ENCODE measurements at places on chromosomes 2 and 18.

GRCh38 chr2:240997856-240998705 lies at the start of gene SNED1:
Gene SNED1, plus strand, starts transcription at chr2:240998618. Its CDS starts 220 bp downstream, at chr2:240998838.
- DNase-seq, result peak; percentile 39

GRCh38 chr2:100380681-100381080 lies 36.8 kb downstream of the CHST10 start:
- no peak for DNase-seq

DNA sequence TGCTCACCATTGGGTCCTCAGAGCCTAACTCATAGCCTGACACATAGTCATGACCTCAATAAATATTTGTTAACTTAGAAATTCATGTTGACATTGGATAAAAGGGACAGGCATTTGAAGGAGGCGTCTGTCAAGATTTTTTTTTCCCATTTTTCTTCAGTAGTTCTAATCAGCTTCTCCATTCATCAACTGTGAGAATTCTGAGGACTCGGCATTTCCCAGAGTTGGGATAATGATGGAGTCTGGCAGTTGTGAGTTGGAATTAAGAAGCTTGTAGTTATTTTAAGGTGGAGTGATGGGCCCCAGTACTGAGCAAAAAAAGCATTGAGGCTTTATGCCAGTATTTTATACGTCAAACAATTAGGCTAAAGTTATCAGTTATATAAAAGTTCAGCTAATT lies 4.6 kb downstream of the SPATS2L start:
- DNase-seq, result no peak

GRCh38 chr2:204150721-204151120 lies 214.2 kb downstream of the ICOS start:
- no peak for DNase-seq

DNA sequence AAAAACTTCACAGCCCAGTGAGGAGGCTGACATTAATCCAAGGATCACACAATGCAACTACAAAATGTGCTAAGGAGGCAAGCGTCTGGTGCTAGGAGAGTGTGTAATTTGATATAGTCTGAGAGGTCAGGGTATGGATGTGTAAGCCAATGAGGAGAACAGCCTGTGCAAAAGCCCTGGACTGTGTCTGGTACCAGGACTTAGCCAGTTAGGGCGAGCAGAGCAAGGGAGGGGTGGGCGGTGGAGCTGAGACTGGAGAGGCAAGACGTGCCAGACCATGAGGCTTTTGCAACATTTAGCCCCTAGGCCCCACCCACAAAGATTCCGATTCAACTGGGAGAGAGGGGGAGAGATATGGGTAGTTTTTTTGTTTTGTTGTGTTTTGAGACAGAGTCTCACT lies 33.5 kb upstream of the SPRED2 start:
- no peak for DNase-seq

DNA sequence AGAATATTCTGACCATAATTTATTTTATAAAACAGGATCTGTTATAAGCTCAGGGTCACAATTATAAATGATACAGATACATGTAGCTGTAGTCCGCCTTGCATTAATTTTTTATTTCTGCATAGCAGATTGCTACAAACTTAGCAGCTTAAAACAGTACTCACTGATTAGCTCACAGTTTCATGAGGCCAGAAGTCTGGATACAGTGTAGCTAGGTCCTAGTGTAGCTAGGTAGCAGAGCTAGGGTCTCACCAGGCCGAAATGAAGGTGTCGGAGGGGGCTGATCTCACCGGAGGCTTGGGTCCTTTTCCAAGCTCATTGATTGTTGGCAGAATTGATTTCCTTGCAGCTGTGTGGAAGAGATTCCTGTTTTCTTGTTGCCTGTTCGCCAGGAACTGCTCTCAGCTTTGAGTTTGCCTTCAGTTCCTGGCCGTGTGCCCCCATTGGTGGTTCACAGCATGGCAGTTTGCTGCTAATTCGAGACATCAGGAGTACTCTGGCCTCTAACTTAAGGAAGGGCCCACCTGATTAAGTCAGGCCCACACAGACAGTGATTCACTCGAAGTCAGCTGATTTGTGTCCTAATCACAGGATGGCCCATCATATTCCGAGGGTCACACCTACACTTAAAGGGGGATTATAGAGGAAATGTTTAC lies 18.4 kb downstream of the NAPG start:
- DNase-seq, result no peak

DNA sequence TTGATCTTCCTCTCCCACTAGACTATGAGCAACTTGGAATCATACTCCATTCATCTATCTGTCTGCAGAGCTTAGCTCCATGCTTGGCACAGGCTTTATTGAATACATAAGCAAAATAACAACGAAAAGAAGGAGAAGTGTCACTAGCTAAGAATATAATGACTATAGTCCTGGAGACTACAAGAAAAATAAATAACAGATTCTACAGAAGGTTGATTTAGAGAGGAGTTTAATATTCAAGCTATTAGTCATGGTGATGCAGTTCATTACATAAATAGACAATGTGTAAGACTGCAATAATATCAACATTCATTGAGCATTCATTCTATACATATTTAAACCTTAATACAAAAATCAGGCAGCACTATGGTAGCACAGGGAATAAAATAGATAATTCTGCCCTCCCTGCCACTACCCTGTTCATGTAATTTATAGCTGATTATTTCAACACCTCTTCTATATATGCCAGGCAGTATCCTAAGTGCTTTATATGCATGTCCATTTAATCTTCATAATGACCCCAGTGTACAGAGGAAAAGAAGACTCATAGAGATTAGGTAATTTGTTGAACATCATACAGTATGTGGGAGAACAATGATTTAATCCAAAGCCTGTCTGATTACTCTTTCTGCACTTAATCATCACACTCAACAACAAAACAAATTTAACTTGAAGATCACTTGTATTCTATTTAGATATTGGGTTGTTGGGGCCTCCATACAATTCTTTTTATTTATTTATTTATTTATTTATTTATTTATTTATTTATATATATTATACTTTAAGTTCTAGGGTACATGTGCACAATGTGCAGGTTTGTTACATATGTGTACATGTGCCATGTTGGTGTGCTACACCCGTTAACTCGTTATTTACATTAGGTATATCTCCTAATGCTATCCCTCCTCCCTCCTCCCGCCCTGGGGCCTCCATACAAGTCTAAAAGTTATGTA lies 165.3 kb downstream of the RNF152 start:
- DNase-seq, result no peak

DNA sequence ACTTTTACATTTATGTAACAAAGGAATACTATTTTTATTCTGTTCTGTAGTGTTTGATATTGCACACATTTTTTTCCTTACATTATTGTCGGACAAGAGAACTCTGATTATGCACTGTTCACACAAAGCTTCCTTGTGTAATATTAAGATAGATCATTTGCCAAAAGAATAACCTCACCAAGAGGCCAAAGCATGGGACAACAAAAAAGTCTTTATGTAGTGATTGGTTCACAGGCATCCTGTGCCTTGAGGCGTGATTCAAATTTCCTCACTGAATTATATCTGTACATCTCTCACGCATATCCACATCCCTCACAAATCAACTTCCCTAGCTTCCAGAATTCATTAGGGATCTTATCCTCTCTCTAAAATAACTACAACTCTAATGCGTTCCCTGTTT lies 642.7 kb downstream of the NR4A2 start:
- DNase-seq, result no peak

GRCh38 chr18:73407506-73407905 lies 539.7 kb upstream of the NETO1 start:
- DNase-seq, result no peak

GRCh38 chr2:69437751-69438154 lies 518 bp upstream of the NFU1 start:
- DNase-seq, result no peak

- no peak for DNase-seq
Measured at GRCh38 chr2:233250568-233250967, 905 bp upstream of the ATG16L1 start.

DNA sequence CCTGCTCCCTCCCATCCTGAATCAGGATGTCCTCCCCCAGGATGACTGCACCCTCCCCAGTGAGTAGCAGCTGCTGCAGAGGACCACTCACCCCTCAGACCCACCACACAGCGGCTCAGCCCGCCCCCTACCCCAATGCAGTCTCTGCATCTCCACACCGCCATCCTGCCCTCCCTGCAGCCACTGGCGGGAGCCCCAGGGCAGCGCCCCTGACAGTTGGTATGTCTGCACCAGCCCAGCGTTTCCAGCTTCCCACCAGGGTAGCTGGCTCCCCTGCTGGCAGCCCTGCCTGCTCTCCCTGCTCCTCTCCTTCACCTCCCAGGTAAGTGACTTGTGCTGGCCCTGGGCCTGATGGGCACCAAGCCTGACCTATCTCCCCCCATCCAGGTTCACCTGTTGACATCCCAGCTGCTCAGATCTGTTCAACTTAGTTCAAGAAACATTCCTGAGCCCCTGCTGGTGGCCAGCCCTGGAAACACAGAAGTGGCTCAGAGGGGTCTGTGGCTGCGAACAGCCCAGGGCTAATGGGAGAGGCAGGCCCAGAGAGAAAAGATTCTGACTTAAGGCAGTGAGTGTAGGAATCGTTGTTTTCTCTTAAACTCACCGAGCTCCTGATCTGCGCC lies 117.7 kb upstream of the RAB6C start:
- no peak for DNase-seq

- DNase-seq, result no peak
Measured at GRCh38 chr2:168948621-168949212, 47.6 kb downstream of the G6PC2 start.

DNA sequence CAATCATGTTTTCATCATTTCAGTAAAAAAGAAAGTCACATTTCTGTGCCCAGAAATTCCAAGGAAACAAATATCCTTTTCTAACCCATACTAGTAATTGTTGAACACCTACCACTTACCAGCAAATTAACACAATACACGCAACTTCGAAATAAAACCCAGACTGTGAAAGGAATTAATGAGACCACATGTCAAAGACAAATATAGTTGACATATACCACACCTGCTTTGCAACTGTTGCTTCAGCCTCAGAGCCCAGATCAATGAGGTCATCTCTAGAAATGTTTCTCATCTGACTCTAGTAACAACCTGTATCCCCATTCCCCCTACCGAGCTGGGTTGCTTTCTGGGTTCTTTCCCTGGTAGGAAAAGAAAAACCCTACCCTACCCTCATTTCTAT lies 52.6 kb downstream of the TRIP12 start:
- DNase-seq, result no peak

GRCh38 chr18:12656605-12656937 lies 1.3 kb downstream of the SPIRE1 start:
- no peak for DNase-seq

DNA sequence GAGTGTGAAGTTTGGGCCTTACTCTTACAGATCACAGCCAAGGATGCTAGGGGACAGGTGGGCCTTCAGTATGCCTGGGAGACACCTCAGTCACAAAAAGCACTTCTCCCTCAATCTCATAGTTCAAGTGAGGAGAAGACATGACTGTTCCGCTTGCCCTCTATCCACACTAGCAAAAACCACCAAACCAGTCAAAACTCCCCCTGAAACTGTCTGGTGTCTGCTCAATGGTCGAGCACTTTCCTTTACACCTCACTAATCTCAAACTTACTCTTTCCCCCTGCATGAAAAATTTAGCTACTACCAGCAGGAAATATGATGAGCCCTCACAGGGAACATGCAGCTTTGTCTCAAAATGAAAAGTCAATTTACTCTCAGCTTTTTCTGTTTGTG lies 232.2 kb downstream of the TRIB2 start:
- DNase-seq, result no peak

- DNase-seq, result no peak
Measured at GRCh38 chr2:228658998-228659397, 477.5 kb upstream of the SPHKAP start.

- no peak for DNase-seq
Measured at GRCh38 chr2:7819316-7819715, 862.5 kb upstream of the ID2 start.

DNA sequence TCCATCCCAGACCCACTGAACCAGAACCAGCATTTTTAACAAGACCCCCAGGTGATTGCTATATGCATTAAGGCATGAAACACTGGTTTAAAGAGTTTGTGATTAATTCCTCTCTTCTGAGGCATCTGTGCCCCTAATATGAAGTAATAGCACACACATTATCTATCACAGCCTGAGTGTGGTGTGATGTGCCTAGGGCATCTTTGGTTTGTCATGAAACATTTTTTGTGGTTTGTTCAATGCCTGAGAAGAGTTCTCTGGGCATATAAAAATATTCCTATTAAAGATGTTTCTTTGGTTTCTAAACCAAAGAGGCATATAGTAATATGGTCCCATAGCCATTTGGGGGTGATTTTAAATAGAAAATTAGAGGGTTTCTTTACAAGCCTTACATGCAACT lies 221.7 kb upstream of the SPOPL start:
- no peak for DNase-seq

DNA sequence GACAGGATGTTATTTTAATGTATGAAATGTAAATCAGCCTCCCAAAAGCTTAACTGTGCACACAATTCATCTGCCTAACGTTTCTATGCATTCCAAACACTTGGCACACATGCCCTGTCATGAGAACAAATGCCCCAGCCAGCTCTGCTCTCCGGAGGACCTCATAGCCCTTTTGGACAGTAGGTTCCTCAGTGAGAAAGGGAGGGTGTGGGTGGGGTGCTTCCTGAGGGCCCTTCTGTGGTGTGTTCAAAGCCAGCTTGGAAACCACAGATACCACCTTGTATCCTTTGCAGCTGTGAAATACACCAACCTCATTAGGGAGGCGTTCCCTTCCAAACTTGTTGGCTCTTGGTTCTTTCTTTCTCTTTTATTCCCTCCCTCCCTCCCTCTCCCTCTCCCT lies 102.2 kb upstream of the ASB18 start:
- peak; percentile 8 for DNase-seq

- no peak for DNase-seq
Measured at GRCh38 chr2:14936426-14936825, 303.9 kb downstream of the LRATD1 start.

DNA sequence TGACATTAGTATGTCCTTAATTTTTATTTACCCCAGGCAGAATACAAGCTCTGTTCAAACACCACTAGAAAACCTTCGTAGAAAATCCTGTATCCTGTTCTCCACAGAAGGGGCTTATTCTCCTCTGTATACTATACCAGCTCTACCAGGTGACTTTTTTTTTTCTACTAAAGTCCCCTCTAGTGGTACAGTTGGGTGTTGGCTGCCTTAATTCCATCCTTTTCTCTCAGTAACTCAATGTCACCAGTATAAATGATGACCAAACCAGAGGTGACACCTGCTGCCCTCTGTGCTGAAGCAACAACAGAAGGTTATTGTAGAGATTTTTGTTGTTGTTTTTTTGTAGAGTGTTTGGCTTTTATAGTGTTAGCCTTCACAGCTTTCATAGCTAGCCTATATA lies 1322.0 kb downstream of the LRP1B start:
- DNase-seq, result no peak

GRCh38 chr2:217950401-217950871 lies 52.4 kb downstream of the TNS1 start:
- DNase-seq, result no peak

Measured in activated CD8-positive, alpha-beta memory T cell treated with anti-CD3 and anti-CD28 coated beads for 4 hours (primary cell).